ENCODE measurements at places on chromosomes 1 and 21.

GRCh38 chr21:44927587-44928461, 7.1 kb upstream of the ITGB2 start:
- peak; percentile 86 for DNase-seq

- no peak for DNase-seq
These were observed 471.1 kb upstream of the VAMP3 start for GRCh38 chr1:7299994-7300393.

GRCh38 chr1:11935057-11935412, 518 bp downstream of the PLOD1 start:
- no peak for DNase-seq

DNA sequence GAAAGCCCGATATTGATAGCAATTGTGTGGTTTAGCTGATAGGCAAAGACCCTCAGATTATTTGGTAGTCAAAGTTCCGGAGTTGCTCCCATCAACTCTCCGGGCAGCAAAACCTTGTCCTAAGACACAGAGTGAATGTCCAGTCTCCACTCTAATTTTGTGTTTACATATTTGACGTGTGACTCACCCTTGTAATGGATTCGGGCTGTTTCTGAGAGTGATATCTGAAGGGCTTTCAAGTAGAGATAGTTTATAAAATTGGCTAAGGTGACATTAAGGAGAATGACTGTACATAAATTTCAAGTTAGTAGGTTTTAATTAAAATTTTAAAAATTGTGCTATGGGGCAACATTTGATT, 154.2 kb downstream of the CNIH3 start:
- DNase-seq = no peak

GRCh38 chr1:168656485-168656884, 72.5 kb downstream of the DPT start:
- DNase-seq = no peak

- DNase-seq = no peak
These were observed 3.8 kb downstream of the TAS1R3 start for GRCh38 chr1:1334835-1335234.

- DNase-seq = no peak
These were observed 1144.6 kb upstream of the TMPRSS15 start for GRCh38 chr21:19547951-19548840.

DNA sequence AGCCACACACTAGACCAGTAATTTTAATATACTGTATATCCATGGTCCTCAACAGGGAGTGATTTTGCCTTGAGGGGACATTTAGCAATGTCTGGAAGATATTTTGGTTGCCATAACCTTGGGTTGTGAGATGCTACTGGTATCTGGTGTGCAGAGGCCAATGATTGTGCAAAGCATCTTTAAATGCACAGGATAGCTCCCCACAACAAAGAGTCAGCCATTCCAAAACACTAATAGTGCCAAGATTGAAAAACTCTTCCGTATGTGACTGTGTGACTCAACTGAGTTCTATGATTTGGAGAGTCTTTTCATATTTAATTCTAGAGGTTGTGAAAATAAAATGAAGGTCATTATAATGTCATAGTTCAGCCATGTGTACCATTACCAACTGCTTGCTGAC, 141.4 kb upstream of the CACYBP start:
- no peak for DNase-seq

GRCh38 chr21:32256873-32257620, 21.8 kb downstream of the MIS18A start:
- no peak for DNase-seq

GRCh38 chr21:42151148-42151947, 67.6 kb upstream of the ABCG1 start:
- DNase-seq = no peak

GRCh38 chr1:172399756-172400721, 20.4 kb upstream of the C1orf105 start:
- no peak for DNase-seq

DNA sequence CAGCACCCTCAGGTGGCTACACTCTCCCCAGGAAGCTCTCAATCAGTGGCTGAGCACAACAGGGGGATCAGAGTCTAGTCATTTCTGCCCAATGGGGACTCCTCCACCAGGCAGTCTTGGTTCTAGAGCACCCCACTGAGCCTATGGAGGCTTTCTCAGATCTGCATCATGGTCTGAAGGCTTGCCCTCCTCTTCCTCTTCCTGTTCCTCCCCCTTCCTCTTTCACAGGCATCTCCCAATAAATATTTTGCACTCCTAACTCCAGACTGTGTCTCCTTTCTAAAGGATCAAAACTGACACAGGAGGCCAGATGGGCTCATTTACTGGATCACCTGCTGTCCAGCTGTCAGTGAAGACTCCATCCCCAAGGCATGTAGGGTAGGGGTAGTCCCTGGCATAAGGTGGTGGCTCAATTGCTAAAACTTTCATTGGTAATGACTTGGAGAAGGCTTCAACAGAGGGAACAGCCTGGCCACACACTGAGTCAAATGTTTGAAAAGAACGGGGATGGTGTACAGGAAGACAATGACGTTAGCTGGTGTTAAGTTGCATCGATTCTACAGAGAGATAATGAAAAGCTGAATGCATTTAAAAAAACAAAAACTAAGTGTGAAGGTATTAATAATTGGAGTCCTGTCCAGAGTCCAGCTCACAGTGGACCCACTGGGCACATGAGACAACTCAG, 84.2 kb upstream of the SLC2A1 start:
- DNase-seq = no peak

GRCh38 chr1:59900640-59901039, 25.9 kb downstream of the CYP2J2 start:
- no peak for DNase-seq

- DNase-seq = no peak
These were observed 13.1 kb downstream of the S100A10 start for GRCh38 chr1:151980287-151981177.

DNA sequence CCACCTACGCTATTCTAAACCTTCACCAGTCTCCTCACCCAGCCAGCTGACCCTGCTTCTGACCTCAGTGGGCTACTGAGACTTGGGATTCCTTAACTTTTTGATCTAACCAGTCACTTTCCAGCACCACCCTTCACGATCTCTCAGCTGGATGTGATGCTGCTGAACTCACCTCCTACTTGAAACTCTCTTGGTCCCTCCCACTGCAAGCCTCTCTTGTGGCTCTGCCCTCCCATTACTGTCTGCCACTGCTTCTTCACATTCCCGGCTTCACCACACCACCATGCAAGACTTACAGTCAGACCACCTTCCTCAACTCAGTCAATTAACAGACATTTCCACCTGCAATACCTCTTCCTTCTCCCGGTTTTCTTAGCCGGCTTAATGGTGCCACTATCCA, 6.3 kb downstream of the TAF5L start:
- DNase-seq = no peak

DNA sequence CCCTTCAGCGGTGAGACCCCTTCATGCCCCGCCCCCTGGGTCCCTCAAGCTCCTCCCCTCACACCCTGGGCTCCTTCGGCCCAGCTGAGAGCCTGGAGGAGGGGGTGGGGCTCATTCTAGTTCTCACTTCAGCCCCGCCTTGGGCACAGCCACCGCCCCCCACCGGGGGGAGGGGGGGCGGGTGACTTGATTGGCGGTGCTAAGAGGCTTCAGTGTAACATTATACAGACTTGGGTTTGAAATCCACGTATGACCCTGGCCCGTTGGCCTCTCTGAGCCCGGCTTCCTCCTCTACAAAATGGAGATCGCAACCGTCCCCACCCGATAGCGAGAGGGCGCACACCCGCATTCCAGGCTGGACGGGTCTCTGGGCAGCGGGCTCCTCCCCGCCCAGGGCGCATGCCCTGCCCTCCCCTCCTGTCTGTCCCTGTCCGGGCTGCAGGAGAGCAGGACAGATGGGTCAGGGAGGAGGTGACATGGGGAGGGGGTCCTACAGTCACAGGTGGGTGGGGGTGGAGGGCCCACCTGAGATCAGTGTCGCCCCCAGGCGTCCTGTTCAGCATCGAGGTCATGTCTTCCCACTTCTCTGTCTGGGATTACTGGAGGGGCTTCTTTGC, 5.1 kb downstream of the CLCNKB start:
- peak; percentile 10 for DNase-seq

DNA sequence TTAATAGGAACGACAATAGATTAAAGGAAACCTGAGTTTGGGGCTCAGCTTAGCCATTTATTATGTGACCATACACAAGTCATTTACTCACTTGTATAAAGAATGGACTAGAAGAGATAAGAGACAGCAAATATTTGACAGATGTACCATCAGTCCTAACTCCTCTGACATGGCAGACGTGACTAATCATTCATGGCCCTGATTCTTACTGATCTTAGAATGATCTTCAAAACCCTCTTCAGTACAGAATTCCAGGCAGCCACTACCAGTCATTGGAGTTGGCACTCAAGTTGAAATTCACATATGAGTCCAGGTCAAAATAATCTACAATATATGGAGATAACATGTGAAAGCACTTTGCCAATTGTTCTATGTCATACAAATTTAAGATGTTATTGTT, 21.0 kb upstream of the POU2F1 start:
- DNase-seq = no peak

DNA sequence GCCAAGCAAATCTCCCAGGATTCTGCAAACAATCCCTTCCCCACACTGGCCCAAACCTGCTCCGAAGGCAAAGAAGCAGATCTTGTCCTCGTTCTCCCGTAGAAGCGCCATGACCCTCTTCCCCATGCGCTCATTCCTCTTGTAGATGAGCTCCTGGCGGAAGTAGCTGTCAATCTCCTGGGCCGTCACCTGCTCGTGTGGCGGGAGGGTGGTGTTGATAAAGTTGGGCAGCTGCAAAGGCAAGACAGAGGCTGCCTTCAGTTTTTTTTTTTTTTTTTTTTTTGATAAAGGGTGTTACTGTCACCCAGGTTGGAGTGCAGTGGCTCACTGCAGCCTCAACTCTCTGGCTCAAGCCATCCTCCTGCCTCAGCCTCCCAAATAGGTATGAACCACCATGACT, 202.7 kb downstream of the TRABD2B start:
- DNase-seq = no peak

- DNase-seq = no peak
These were observed 2.6 kb upstream of the FTCD start for GRCh38 chr21:46157987-46158451.

Data from activated CD4-positive, alpha-beta T cell treated with anti-CD3 and anti-CD28 coated beads, Interleukin-2, amount 50 U/mL, for 1 hour (primary cell).